ENCODE measurements at places on chromosomes 3 and 15.

GRCh38 chr15:74664670-74665069, 31.2 kb downstream of the EDC3 start:
- no peak for DNase-seq

GRCh38 chr15:96053031-96053780, 277.3 kb upstream of the NR2F2 start:
- no peak for DNase-seq

GRCh38 chr15:77026501-77027110, 31.7 kb downstream of the PSTPIP1 start:
- DNase-seq = no peak

DNA sequence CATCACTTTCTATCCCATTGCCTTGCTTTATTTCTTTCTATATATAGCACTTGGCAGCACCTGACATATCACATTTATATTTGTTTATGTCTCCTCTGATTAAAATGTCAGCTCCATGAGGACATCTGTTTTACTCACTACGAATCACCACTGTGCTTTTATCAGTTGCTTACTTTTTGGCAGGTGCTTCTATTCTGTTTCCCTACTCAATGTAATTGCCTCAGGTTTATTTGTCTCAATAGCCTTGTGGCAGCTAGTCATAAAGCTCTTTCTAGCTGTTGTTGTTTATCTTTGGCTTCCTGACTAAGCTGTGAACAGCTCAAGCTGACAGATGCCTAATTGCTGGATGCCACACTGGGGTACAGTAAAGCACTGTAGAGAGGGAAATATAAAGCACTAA, 85.5 kb downstream of the VPS13C start:
- DNase-seq = no peak

DNA sequence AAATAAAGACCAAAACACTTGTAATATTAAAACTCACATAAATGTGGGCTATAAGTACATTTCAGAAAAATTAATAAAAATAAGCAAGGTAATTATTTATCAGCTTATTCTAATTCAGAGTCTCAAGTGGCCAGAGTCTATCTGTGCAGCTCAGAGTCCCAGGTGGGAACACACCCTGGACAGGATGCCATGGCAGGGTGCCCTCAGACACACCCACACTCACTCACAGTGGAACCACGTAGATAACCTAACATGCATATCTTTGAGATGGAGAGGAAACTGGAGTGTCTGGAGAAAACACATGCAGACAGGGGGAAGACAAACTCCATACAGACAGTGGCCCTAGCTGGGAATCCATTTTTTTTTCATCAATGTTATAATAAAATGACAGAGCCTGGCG, 37.2 kb downstream of the FSIP1 start:
- no peak for DNase-seq

GRCh38 chr3:146156666-146157314, 4.2 kb downstream of the PLOD2 start:
- DNase-seq = no peak

Data from head of caudate nucleus (tissue), 42 donors.